ENCODE measurements at places on chromosomes 13 and 19.

DNA sequence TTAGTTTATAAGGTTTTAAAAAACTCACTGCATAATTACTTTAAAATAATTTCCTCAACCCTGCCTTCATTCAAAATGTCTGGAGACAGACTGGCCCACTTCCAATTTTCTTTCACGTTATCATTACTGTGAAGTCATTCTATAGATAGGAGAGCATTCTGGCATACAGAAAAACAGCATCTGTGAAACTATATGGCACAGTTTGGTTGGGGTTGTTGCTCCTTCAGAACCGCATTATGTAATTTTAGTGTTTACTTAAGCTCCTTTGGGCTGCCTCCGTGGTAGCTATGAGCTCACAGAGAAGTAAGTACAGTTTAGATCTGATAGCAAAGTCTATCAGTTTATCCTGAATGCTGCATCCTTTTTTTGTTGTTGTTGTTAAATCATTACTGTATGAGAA, 104.3 kb downstream of the KCNRG start:
- no peak for DNase-seq

DNA sequence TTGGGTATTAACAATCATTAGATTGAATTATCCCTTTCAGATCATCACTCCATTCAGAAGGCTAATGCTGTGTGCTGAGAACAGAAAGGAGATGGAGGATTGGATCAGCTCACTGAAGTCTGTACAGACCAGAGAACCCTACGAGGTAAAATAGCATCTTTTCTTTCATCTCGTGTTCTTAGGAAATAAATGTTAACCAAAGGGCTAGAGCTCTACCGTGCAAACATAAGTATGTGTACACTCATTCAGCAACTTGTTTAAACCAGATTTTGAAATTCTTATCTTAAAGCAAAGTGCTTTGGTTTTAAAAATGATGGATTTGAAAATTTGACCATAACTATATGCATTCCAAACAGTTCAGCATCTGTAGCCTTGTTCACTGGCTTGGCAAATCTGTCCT, 106.8 kb downstream of the DGKH start:
- DNase-seq = no peak

DNA sequence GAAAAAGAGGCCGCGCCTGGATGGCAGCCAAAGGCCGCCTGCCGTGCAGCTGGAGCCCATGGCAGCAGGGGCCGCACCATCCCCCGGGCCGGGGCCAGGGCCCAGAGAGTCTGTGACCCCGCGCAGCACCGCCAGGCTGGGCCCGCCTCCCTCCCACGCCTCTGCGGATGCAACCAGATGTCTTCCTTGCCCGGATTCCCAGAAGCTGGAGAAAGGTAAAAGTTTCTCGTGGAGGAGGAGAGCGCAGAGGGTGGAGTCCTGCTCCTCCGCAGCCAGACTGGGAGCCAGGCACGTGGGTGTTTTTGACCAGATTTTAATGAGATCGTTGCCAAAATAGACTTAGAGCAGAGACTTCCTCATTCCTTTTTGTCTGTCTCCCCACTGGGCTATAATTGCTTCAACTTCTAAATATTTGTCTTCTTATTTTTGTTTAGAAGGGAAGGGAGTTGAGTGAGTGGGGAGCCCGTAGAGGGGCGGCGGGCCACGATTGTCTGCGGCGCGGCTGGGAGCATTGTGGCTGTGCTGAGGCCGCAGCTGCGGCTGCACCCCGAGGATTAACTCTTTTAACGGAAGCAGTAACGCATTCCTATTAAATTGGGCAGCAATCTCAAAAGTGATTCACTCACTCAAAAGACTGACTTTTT, 22.8 kb upstream of the NDUFS7 start:
- DNase-seq = no peak

- DNase-seq = no peak
Measured at GRCh38 chr13:93158565-93158964, 68.0 kb upstream of the GPC6 start.

GRCh38 chr19:29667901-29668341, 2.7 kb downstream of the PLEKHF1 start:
- no peak for DNase-seq

- no peak for DNase-seq
Measured at GRCh38 chr13:50780201-50781015, 63.1 kb downstream of the DLEU7 start.

- no peak for DNase-seq
Measured at GRCh38 chr19:48784527-48784926, 26.3 kb downstream of the BCAT2 start.

DNA sequence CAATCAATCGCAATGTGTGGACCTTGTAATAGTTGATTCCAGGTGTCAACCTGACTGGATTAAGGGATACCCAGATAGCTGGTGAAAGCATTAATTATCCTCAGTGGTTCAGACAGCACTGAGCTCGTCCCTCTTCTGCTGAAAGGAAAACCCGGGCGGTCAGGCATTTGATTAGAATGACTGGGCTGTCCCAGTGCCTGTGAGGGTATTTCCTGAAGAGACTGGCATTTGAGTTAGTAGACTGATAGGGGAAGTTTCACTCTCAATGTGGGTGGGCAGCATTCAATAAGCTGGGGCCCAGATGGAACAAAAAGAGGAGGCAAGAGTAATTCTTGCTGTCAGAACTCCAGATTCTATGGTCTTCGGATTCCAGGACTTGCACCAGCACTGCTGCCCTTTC, 31.9 kb downstream of the KPNA3 start:
- DNase-seq = no peak

- no peak for DNase-seq
Measured at GRCh38 chr19:43675906-43676305, 5.9 kb upstream of the PLAUR start.

DNA sequence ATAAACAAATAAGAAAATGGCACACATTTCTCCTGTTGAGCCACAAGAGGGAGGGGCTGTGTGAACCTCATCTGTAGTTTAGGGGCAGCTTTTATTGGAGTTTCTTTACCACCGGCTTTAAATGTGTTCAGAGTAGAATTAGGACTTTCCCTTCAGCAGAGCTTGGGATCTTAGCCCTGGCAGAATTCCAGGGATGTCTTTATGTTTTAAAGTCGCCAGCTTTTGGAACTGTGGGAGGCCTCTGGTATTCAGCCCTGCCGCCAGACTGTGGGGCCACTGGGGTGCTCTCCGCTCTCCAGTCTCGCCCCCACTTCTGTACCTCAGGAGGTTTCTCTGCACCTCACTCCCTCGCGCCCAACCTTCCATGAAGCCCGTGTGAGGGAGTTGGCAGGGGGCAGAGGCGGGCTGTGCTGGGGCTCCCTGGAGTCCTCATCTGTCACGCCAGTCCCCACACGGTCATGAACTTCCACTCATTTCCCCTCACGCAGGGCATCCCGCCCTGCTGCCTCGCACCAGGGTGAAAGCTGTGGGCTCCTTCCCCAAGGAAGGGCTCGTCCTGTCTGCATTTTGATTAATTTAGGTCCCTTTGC, 31.5 kb downstream of the CCDC8 start:
- DNase-seq = no peak

DNA sequence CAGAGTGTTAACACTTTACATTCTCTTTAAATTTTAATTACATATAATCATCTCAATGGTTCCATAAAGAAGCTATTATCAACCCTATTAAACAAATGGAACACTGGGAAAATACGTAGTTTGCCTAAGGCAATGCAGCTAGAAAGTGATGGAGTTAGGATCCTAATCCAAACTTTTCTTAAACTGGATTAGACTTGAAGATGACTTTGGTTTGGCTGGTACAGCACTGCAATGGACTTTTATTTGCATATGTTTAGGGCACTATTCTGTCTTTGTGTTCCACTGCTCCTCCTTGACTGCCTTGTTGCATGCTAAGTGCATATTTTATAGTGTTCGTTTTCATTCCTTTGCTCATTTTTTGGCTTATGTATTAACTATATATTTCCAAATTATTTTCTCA, 133.5 kb upstream of the UFM1 start:
- DNase-seq = no peak

DNA sequence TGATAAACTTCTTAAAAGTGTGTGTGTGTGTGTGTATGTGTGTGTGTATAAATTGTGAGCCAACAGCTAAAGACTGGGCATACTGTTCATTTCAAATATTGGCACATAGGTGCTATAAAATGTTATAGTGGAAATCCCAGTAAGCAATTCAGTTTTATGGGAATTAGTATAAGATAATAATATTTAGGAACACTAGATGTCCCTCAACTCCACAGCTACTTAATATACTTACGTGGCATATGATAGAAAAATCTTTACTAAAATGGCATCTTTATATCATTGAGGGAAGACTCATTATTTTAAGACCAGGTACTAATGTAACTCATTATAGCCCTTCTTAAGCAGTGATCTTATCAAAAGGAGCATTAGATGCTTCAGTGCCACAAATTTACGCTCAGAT, 266.2 kb downstream of the MAB21L1 start:
- DNase-seq = no peak

DNA sequence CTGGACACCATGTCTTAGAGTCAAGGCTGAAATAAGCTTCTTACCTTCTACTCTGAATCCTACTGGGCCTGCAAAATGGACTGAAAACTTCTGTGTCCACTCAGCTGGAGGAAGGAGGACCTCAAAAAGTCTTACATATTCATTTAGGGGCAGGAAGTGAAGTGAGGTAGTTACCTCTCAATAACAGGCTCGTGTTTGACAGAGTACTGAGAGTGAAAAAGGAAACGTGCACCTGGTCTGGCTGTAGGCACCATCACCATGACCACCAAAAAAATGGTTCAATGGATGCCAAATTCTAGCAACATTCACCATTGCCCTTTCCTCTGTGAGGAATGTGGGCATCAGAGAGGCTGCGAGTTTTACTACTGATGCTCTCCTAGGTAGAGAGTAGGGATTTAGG, 176.2 kb downstream of the RFC3 start:
- DNase-seq = no peak

DNA sequence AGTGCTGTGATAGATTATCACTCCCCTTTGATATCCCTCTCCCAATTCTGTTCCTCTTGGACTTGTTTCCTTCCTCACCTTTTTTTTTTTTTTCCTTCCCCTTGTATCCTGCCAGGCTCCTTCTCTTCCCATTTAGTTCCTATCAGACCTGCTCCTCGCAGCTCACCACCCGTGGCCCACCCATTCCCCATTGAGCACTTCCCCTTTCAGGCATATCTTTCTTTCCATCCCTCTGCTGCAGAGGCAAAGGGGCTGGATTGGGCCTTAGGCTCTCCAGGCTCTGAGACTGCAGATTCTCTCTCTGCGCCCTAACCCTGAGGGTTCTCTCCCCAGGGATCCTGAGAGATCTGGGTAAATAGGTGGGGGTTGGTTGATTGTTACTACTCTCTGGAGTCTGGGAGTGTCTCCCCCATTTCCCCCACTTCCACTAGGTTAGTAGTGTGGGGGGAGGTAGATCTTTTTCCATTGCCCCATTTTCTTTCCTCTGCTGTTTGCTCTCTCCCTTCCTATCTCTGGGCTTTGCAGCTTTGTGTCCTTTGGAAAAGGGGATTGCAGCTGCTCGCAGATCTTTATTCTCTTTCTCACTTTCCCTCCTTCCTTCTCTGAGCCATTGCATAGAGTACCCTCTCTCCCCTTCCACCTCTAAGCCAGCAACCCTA, 2.3 kb downstream of the ARHGAP35 start:
- no peak for DNase-seq

DNA sequence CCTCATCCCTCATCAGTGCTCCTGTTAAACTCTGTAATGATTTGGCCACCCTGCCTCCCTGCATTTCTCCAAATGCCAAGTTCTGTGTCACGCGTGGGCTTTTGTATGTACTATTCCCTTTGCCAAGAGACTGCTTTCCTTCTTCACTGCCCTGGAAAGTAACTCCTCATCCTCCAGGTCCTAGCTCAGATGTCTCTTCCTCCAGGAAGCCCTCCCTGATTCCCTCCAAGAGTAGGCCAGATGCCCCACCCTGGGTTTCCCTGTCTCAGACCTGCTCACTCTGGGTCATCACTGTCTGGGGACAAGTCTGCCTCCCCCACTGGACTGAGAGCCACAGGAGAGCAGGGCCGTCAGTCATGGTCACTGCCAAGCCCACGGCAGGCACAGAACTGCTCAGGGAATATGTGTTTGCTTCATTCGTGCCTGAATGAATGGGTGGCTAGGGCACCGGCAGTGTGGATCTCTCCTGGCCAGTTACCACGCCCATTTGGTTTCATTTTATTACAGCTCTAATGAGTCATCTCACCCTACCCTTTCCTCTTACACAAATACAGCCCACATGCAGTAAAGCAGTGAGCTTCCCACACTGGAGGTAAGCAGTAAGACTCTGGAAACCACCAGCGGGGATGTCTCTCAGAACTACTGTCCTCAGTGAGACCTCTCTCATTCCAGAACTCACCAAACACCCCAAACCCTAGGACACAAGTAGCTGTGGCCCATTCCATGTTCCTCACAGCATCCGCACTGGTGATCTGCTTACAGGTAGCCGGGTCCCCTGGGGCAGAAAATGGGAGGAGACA, 12.1 kb upstream of the GPR4 start:
- no peak for DNase-seq

GRCh38 chr13:34258646-34259386, 440.9 kb downstream of the RFC3 start:
- no peak for DNase-seq

- no peak for DNase-seq
Measured at GRCh38 chr13:102609696-102610095, 12.9 kb downstream of the TPP2 start.

GRCh38 chr13:32476892-32477291, 49.0 kb upstream of the N4BP2L1 start:
- no peak for DNase-seq

DNA sequence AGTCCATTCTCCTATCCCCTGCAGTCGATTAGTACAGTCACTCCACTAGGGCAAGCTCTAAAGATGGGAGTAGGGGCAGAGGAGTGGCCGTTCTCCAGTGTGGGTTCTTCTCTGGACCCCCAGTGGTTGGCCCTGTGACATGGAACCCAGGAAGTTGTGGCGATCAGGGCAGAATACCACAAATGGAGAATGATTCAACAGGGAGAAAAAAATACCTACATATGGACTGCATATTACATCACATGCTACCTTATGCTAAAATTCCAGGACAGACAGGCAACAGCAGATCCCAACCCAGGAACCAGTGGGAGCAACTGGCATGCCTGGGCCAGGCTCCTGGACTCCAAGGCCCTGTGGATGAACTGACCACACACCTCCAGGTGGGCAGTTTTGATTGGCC, 20.4 kb downstream of the POU2F2 start:
- no peak for DNase-seq

GRCh38 chr13:79782541-79783205, 301.7 kb downstream of the NDFIP2 start:
- DNase-seq = no peak

DNA sequence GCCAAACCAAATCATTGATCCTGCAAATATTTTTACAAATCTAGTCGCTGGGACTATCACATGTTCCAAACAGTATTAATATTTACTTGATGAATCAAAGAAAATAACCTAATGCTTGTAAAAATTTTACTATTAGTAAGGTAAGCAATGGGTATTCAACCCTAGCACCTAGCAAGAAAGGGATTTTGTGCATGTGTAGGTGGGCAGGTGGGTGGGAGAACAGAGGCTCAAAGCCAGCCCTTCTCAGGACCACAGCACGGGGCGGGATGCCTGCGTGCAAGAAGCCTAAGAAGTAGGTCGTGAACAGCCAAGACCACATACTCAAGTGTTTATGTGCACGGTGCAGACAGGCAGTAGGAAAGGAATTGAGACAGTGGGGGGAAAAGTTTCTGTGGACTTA, 26.6 kb downstream of the DOCK9 start:
- DNase-seq = no peak
